Cardiac septum (tissue), 1 donor: ENCODE measurements at places on chromosomes 7 and 10. TPM values are rescaled to one million over a fixed set of nuclear protein-coding genes. Genes with fewer than 3 reads are reported as not detected.

The CDHR3 gene
- 0.62 TPM for total RNA-seq

- DNase-seq = peak; percentile 47
These were observed 276.1 kb downstream of the GLRX3 start for GRCh38 chr10:130412317-130412716.

DNA sequence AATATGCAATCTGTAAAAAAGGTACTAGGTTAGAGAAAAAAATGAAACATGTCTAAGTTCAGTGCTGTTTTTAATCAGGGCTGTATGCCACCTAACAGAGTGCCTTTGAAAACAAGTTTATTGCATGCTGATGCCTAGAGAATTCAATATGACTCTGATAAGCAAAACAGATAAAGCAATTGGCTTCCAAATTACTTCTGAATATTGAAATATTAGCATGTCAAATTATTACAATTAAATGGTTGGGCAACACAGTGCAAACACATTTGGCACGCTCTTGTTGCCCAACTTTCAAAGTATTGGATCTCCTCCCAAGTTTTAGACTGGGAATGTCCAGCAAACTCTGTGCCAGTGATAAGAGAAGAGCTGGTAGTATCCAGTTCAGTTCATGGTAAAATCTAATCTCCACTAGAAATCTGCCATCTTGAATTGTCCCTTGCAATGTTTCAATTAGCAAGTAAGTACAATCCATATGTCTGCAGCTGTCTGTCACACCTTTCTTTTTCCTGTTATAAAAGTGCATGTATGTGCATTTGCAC is 65.2 kb upstream of the FAM133B start:
- no peak for DNase-seq

GRCh38 chr7:70655694-70656093 is 476.2 kb upstream of the GALNT17 start:
- no peak for DNase-seq

DNA sequence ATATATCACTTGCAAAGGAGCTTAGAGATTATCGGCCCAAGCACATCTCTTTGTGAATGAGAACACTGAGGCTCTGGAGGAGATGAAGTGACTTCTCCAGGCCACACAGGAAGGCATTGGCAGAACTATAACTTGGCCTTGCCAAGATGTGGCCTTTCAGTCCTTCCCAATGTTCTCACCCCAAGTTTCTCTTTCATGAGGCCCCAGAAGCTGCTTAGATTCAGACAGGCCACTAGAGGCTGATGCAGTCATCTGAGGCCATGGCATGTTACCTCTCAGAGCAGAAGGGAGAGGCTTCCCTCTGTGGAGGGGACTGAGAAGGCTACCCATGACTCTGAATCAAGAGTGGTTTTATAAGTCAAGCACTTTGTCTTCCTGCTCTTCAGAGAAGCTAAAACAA is 1003.7 kb downstream of the LRMDA start:
- DNase-seq = no peak

DNA sequence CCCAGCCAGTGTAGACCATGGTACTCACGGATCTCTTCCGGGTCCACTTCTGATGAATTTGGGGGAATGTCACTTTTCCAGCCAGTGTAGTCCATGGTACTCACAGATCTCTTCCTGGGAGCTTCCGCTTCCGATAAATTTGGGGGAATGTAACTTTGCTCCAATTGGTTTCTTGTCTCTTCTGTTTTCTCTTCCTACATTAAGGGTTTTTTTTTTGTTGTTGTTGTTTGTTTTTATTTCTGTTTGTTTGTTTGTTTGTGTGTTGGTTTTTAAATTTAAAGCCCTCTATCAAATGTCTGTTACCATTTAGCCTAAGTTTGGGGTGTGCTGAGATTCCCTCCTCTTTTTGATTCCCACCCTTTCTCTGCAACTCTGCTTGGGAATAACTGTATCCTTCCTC is 475.8 kb upstream of the FZD8 start:
- no peak for DNase-seq

DNA sequence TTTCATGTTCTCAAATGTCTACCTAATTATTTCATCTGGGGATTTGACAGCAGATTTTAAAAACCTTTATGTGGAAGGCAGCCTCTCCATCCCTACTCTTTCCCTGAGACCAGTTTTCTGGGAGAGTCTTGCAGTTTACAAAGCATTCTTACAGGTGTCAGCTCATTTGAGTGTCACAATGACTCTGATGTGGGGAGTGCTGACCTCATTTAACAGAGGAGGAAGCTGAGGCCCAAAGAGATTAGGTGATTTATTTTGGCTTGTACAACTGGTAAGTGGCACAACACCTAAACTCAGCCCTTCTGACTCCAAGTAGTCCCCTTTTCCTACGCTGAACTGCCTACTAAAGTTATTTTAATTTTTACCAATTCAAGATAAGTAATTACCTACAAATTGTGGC is 33.3 kb upstream of the MAT1A start:
- no peak for DNase-seq

- no peak for DNase-seq
These were observed 448.9 kb downstream of the PLXDC2 start for GRCh38 chr10:20265146-20265545.

DNA sequence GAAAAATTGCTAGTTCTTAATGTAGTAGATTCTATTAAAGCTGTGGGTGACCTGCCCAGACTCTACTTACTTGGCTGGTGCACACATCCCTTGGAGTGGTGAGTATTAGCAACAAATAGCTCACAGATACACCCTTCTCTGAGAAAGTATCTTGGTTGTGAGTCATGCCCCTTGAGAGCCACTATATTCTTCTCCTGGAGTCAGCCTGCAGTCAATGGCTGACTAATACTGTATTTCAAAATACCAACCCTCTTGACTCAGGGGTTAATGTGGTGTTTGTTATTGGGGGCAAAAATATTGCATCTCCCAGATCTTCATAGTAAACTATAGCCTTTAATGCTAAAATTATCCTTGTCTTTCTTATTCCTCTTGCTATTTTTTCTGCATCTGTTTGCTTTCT is 354.9 kb downstream of the BMPER start:
- DNase-seq = no peak

DNA sequence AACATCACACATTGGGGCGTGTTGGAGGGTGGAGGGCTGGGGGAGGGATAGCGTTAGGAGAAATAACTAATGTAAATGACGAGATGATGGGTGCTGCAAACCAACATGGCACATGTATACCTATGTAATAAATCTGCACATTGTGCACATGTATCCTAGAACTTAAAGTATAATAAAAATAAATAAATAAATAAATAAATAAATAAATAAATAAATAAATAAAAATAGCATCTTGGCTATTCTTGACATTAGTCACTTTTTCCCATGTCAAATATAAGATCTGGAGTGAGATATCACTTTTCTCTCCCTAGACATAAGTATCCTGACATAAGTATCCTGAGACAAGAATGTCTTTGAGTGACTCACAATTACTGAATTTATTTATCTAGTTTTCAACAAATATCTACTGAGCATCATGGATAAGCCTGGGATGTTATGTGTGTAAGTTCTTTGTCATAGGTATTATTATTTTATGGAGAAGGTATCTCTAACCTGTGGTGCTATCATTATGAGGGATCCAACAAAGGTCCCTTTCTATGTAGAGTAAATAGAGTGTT is 691.3 kb downstream of the SORCS1 start:
- DNase-seq = no peak

DNA sequence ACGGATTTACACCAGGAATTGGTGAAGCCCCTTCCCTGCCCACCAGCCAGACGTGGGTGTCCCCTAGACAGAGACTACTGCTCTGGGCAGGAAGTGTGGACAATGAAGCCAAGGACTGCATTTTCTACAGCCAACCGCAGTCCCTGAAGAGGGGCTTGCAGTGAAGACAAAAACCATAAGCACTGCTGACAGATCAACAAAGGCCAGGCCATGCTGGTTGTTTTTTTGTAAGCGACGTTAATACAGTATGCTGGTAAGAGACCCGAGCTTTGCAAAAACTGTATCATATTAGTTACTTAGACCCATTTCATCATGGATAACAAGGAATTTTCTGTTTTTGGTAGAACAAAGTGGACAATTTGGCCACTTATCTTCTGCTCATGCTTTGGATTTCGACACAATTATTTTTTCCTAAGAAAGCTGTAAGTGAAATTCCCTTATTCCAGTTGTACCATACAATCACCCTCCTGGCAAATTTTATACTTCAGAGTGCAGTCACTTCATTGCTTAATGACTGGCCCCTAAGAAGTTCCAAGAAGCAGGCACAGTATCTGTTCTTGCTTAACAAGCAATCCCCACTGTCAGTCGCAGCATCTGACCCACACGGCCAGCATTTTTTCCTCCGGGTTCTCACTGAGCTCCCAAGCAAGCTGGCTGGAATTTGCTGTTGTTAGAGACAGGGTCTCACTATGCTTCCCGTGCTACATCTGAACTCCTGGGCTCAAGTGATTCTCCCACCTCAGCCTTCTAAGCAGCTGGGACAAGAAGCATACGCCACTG is 163.5 kb downstream of the PARD3 start:
- no peak for DNase-seq

DNA sequence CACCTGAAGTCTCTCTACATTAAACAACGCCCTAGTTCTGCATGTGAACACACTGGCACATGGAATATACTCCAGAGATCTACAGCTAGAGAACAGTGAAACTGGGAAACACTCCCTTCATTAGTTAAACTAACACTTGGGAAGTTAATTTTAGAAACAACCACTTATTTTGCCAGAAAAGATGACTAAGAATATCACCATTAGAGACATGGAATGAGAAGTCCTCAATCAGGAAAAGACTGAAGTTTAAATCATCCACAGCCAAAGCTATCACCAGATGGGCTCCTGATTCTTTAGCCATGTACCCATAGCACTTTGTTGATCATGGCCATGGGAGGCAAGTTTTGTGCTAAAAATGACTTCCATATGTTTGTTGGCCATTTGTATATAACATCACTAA is 719.5 kb downstream of the KCNMA1 start:
- no peak for DNase-seq

- no peak for DNase-seq
These were observed 51.6 kb upstream of the ARL4A start for GRCh38 chr7:12635830-12636229.
